Activated CD4-positive, alpha-beta T cell treated with anti-CD3 and anti-CD28 coated beads, Interleukin-2, amount 10 ng/mL, durations not matched to agents 7 days and 5 days (primary cell): ENCODE measurements at places on chromosomes 5 and 9. TPM values are rescaled to one million over a fixed set of nuclear protein-coding genes. Genes with fewer than 3 reads are reported as not detected.

DNA sequence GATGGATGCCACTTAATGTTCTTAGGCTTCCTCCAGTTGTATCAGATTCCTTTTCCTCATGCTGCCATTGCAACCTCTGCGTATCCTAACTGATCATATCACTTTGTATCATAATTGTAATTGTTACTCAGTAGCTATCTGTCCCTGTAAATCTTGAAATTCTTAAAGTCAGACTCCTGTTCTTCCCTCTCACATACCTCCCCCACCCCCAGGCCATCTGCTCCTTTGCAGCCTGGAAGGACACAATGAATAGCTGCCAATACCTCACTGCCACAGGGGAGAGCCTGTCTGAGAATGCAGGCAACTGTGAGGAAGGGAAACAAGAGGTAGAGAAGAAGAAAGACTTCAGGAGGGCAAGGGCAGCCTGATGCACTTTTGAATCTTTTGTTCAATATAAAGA, 228.5 kb downstream of the ENC1 start:
- no peaks in the 10 kb centered on the region for H3K4me1 ChIP-seq
- no peak for DNase-seq
- no peak overlapping the region for H3K4me3 ChIP-seq
- H3K27me3 ChIP-seq, result peaks cover 3% of the 10 kb centered on the region
- H3K27ac ChIP-seq, result no peak overlapping the region
- H3K36me3 ChIP-seq, result no peaks in the 10 kb centered on the region

DNA sequence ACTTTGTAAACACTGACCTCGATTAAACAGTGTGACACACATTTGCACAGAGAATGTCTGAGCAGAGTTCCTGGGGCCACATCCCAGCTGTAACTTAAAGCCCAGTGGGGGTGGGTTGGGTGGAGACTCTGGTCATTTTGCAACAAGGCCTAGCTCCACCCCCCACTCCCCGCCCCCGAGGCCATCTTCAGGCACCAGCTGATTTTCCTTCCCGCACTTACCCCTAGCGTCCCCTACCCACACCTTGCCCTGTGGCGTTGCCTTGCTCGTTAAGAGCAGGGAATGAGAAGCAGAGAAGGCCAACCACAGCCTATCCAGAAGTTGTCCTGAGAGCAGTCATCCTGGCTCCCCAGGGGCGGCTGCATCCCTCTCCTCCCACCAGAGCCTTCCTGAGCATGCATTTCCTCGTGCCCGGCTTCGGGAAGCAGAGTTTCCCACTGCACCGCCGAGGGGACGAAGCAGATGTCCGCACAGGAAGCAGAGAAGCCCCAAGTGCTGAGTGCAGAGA, 101.7 kb upstream of the SARDH start:
- no peaks in the 10 kb centered on the region for H3K4me1 ChIP-seq
- H3K36me3 ChIP-seq, result no peaks in the 10 kb centered on the region
- DNase-seq, result no peak
- H3K27ac ChIP-seq, result no peak overlapping the region

DNA sequence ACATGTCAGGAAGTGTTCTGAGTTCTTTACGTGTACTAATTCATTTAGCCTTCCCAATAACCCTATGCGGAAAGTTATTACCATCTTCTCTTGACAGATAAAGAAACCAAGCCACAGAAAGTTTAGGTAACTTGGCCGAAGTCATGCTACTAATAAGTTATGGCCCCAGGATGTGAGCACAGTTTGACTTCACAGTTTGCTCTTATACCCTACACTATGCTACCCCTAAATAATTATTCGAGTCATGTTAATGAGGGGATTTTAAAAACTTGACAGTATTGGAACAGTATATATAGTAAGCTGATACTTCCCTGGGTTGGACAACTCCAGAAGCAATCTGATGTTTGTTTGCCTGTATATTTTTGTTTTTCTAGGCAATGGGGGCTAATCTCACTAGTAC, 29.4 kb upstream of the PDCD1LG2 start:
- DNase-seq, result no peak
- H3K4me1 ChIP-seq, result peaks cover 5% of the 10 kb centered on the region
- H3K27me3 ChIP-seq, result no peaks in the 10 kb centered on the region
- no peaks in the 10 kb centered on the region for H3K36me3 ChIP-seq

CAMK2A gene
- total RNA-seq, result not detected

PNPLA7 gene
- 3.8 TPM for total RNA-seq

DNA sequence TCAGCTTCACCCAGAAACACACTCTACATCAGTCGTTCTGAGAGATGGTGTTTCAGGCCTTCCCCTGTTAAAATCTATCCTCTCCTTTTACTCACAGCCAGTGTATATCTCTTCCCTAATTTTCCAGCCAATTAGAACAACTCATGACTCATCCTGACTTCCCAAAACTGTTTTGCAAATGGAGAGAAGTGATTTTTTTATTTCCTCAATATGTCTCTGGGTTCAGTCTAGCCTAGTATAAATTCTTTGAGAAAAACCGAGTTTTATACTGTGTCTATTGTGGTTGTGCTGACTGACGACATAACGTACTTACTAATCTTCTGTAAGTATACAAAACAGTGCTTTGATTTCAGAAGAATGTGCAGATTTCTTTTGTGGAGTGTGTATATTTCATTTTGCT, 28.4 kb upstream of the CAST start:
- no peaks in the 10 kb centered on the region for H3K4me1 ChIP-seq
- H3K4me3 ChIP-seq, result no peak overlapping the region
- H3K36me3 ChIP-seq, result no peaks in the 10 kb centered on the region
- no peak overlapping the region for H3K27ac ChIP-seq
- H3K27me3 ChIP-seq, result peaks cover 18% of the 10 kb centered on the region

GRCh38 chr5:144002876-144003275, 167.6 kb downstream of the YIPF5 start:
- no peak overlapping the region for H3K4me3 ChIP-seq
- no peak for DNase-seq
- H3K36me3 ChIP-seq, result no peaks in the 10 kb centered on the region
- H3K27me3 ChIP-seq, result peaks cover 2% of the 10 kb centered on the region

- H3K36me3 ChIP-seq, result no peaks in the 10 kb centered on the region
- no peaks in the 10 kb centered on the region for H3K4me1 ChIP-seq
- no peak overlapping the region for H3K27ac ChIP-seq
These were observed 187.6 kb downstream of the PCSK1 start for GRCh38 chr5:96245140-96246091.
